Stimulated activated CD4-positive, alpha-beta T cell treated with anti-CD3 and anti-CD28 coated beads, TNF-alpha, amount 100 ng/mL, for 4 hours (primary cell): ENCODE measurements at places on chromosomes 4 and X.
A peak's percentile ranks its signal among the peaks of the same experiment; 100 is the strongest.

- DNase-seq: no peak
These were observed 40.8 kb upstream of the DHRSX start for GRCh38 chrX:2541603-2542002.

DNA sequence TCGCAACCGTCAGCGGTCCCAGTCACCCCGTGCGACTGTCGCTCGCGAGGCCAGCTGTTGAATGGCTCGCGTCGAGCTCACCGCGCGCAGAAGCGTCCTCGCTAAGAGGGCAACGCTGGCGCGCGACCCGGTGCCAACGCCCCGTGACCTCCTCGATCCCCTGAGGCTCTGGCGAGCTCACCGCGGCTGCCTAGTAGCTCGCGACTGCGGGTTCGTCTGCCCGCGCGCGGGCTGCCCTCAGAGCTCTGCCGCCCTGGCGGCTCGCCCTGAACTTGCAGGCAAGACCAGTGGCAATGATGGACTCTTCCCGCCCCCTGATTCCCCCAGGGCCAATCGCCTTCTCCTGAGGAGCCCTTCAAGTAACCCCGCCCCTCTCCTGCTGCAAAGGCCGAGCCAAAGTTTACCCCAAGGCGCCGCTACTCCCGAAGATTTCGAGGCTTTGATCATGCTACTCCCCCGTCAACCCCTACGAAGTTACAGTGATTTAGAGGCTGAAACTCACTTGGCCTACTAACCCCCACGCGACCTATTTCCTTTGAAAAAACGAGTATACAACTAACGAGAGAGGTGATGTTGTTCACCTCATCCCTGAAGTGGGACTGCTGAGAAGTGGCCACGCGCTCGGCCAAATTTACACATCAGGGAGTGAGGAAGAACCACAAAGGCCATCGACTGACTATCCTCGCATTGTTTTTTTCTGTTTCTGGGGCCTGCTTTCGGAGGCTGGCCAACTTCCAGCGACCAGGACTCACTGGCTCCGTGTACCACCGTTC, 37.5 kb downstream of the PGRMC1 start:
- DNase-seq: peak; percentile 11

GRCh38 chr4:184267673-184268583, 50.3 kb upstream of the ENPP6 start:
- peak; percentile 41 for DNase-seq

DNA sequence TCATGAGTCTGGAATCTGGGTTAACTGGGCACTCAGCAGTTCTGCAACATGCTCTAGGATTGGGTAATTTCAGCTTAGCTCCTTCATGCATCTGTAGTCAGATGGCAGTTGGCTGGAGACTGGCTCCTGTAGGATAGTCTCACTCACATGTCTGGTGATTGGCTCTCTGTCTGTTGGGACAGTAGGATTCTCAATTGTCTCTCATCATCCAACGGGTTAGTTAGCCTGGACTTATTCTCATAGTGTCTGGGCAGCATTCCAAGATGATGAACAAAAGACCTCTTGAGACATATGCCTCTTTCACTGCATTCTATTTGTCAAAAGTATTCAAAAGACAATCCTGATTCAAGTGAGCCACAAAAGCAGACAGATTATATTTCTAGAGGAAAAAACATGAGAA, 795.6 kb upstream of the GALNTL6 start:
- DNase-seq: no peak

DNA sequence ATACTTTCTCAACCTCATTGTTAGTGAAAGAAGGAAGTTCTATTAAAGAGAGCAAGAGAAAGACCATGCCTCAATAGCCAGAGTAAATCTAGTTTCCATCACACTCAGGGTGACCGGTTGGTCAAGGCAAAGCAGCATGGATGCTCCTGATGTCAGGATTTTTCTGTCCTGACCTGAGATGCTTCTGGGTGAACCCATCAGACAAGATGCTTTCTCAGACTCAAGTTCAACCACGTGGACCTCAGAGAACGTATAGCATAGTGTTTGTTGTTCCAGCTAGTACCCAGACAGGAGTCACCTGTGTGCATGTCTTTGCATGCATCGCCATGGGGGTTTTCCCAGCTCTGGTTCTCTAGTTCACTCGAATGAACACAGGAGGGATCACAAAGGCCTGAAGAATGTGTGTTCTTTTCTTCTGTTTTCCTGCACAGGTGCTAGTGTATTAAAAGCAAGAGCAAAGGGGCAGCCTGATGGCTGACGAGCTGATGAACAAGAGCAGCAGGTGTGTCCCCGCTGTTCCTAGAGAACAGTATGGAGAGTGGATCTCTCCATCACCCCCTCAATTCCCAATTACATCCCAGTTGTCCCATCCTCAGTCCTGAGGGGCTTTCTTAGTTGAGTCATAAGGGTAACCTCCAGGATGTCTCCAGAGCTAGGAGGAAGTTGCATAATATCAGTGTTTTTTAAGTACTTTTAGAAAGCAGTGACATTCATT, 110.5 kb upstream of the ENPP6 start:
- DNase-seq: no peak

DNA sequence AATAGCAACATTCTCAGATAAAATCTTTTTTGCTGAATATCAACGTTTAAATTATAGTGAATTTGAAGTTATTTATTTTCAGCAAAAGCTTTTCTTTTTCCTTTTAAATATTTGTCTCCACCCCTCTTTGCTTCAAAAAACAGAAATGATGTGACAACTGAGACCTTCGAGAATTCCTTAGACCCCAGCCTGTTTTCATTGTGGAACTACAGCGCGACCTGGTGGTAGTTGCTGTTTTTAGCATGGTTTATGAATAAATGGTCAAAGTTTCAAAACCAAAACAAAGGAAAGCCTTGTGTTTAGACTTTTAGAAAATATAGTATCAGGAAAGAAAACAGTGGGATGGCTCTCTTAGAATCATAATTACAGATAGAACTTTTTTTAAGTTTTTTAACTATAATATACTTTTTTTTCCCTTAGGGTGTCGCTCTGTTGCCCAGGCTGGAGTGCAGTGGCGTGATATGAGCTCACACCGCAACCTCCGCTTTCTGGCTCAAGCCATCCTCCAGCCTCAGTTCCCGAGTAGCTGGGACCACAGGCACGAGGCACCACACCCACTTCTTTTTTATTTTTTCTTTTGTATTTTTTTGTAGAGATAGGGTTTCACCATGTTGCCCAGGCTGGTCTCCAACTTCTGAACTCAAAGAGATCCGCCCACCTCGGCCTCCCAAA, 26.8 kb upstream of the TMEM184C start:
- DNase-seq: no peak

DNA sequence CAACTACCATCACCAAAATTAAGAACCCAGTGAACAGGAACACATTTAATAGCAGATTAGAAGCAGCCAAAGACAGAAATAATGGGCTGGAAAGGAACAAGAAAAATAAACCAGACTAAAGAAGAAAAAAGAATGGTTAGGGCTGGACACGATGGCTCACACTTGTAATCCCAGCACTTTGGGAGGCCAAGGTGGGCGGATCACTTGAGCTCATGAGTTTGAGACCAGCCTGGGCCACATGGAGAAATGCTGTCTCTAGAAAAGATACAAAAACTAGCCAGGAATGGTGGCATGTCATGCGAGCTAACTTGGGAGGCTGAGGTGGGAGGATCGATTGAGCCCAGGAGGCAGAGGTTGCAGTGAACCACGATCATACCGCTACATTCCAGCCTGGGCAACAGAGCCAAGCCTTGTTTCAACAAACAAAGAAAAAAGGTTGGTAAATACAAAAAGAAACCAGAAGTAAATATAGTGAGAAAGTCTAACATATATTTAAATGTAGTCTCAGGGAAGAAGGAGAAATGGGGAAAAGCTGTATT, 102.0 kb downstream of the AFAP1 start:
- no peak for DNase-seq

- DNase-seq: no peak
These were observed 72.1 kb downstream of the BEND4 start for GRCh38 chr4:42080306-42080705.

- no peak for DNase-seq
These were observed 32.2 kb downstream of the TRMT44 start for GRCh38 chr4:8472689-8473197.

- no peak for DNase-seq
These were observed 15.7 kb downstream of the RNF128 start for GRCh38 chrX:106742193-106742592.

DNA sequence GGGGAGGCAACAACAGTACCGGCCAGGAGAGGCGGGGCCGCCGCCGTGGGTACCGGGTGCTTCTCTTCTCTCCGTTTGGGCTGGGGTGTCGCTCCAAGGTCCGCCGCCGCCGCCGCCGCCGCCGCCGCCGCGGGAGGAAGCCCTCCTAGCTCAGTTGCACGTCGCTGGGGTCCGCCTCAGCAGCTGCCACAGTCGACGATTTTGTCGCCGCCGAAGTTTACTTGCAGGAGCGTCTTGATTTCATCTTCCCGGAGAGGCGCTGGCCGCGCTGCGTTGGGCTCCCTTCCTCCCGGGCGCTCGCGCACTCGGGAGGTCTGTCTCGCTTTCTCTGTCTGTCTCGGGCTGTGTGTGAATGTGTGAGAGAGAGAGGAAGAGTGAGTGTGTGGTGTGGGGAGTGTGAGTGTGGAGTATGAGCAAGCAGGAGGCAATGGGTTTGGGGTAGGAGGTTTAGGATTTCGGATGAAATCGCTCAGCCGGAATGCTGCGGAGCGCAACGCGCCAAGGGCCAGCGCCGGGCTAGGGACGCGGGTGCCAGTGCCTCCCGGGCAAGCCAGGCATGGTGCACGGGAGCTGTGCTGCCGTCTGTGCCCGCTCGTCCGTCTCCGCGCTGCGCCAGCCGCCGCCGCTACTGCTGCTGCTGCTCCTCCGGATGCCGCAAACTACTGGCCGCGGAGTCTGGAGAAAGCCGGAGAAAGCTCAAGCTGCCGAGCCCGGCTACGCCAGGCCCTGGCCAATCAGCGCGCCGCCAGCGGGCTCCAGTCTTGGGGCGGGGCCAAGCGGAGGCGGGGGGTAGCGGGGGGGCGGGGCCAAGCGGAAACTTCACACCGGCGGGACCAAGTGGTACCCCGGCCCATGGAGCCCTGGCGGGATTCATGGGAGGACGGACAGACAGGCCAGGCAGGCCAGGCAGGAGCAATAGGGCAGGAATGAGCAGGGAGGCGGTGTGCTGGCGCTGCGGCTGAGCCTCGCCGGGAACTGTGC, at the start of gene PCDH19:
PCDH19 (minus strand) TSS at position 664 of the 981 bp plus-strand sequence. CDS start 1,676 bp downstream, outside the sequence.
- no peak for DNase-seq

DNA sequence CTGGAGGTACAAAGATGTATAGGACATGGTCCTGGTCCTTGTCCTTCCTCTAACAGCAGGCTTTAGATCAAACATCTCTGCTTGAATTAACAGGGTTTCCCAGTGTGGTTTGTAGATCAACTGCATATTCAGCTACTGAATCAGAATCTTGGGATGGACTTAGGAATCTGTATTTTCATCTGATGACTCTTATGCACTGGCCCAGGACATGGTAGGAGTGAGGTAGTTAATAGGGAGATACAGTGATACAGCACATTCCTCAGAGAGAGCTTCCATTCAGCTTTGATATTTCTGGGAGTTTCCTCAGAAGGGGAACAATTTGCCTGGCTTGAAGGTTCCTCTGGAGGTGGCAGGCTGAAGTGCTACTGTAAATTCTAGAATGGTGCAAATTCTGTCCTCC, 203.1 kb downstream of the LARP7 start:
- DNase-seq: no peak

- DNase-seq: no peak
These were observed 111.8 kb downstream of the EFNB1 start for GRCh38 chrX:68940601-68941000.

DNA sequence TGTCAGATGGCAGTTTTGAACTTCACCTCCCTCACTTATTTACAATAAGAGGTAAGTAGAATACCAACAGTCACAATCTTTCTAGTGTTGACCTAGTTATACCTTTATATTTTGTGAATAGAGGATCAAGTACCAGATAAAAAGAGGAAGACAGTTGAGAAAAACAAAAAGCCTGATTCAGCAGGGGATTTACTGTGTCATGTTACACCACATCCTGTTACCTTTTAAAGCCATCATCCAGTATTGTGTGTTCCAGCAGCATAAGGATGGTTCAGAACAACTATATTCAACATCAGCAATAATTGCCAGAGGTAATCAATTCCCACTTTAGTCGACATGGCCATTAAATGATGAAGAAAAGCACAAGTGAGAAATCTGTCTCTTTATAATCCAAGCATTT, 21.3 kb upstream of the CXCL6 start:
- no peak for DNase-seq

DNA sequence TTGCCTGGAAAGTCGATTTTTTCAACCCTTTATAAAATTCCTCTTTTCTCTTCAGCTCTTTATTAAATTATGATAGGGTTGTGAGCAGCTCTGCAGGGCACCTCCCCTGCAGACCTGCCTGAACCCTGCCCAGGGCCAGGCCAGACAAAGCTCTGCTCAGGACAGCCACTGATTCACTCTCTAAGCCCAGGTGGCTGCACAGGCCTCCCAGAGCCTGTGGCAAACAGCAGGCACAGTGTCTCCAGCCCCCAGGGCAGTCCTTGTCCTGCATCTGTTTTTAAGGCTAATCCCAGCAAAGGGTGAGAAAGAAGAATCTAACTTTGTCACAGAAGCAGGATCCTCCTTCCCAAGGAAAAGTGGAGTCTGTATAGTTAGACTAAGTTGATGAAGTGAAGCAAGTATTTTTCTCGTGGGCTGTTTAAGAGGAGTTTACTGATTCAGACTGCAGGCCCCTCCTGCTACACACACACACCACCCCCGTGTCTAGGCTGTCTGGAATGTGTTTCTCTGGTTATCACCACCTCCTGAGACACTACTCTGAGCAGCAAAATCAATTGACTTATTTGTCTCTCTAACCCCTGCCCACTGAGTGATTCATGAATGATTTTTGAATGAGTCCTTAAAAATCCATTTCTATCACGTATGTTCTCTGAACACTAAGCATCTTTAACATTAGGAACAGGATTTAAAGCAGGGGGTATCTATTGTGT, 101.7 kb downstream of the CHIC2 start:
- DNase-seq: no peak

DNA sequence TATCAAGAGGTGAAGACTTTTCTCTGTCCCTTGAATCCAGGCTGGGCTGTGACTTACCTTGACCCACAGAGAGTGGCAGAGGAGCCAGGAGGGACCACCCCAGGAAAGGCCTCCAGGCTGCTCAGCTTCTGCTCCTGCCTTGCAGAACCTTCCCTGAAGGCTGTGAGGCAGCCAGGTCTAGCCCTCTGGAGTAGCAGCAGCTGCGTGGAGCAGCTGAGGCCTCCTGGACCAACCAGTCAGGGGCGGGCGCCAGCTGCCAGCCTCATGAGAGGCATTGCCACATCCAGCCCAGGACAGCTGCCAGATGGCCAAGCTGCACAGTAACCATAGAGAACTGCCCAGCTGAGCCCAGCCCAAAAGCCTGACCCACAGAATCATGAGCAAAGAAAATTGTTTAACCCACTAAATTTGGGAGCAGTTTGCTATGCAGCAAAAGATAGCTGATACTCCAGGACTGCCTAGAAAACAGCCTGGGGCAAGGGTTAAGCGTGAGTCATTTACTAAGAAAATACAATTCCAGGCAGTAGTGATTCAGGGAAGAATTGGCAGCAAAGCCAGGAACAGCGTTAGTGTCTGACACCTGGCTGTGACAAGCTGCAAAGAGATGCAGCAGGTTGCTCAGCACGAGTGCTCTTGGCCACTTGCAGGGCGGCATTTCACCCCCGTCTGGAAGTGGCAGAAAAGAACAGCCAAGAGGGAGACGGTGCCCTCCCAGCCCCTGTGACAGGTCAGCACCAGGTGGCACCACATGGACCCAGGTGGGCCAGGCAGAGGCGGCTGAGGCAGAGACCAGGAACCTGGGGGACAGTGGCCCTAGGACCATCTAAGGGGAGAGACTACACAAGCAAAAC, 14.7 kb upstream of the PDE6B start:
- no peak for DNase-seq
